ENCODE measurements at places on chromosomes 5 and 9. TPM values are rescaled to one million over a fixed set of nuclear protein-coding genes. Genes with fewer than 3 reads are reported as not detected.

The SNCAIP gene
- 11.3 TPM for total RNA-seq

The PTGES gene
- total RNA-seq: 18.9 TPM

The INSYN2B gene
- total RNA-seq: 0.25 TPM

- DNase-seq: no peak
Observed at GRCh38 chr5:115584501-115584900, 17.8 kb downstream of the TICAM2 start.

DNA sequence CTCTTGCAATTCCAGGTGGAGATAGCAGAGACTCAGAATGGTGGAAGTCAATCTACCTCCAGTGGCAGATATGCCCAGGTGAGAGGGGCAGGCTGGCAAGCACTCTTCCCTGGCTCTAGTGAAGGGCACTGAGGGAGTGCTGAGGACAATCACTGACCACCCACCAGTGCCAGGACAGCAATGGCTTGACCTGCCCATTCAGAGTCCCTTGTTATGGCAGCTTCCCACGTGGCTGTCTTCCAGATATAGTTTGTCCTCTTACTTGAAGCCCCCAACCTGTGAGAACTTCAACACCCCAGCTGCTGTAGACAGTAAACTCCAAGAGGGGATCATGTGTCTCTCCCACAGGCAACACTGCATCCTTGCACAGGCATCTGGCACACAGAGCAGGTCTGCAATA lies 104.7 kb downstream of the LHFPL2 start:
- DNase-seq: no peak

DNA sequence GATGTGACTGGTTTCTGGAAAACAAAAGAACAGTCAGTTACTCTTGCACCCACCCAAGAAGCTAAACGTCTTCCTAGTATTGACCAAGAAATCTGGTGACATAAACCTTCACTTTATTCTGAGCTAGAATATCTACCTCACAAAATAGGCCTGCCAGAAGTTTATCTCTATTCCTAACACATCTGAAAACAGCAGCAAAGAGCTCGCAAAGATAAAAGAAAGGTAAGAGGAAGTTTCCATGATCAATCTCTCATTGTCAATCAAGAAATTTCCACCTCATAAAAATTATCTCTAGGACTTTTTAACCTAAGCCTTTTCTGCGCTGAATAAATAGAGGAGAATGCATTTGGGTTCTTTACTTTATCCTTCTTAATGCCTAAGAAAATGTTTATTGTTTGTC lies 17.3 kb upstream of the ZNF474 start:
- no peak for DNase-seq

- DNase-seq: no peak
Observed at GRCh38 chr5:74390822-74391221, 249.7 kb downstream of the ENC1 start.

- DNase-seq: no peak
Observed at GRCh38 chr9:17462869-17463464, 115.9 kb upstream of the SH3GL2 start.

DNA sequence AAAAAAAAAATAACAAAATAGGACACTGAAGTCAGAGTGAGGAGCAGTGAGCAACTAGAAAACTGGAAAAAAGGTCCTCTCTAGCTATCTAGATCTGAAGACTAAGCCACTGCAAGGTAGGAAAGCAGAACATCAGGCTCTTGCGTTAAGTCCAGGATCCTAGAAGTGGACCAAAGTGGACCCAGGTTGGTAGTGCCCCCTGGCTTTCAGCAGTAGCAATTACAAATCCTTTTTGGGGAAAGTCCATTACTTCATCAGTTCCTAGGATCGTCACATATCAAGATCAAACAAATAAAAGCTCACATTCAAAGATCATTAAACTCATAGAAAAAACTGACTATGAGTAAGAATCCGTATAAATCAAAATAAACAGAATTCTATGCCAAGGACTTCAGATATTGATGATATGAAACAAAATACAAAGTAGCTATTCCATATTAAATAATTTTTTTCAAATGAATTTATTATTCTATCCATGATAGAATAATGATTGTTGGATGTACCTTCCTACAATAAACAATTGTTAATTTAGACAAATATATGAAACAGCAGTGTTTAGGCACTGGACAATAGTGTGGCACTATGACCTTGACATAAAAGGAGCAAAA lies 6.5 kb upstream of the RICTOR start:
- no peak for DNase-seq

GRCh38 chr9:85056203-85056572 lies 386.7 kb downstream of the NTRK2 start:
- DNase-seq: no peak

- DNase-seq: no peak
Observed at GRCh38 chr5:77280036-77280435, 69.6 kb downstream of the PDE8B start.

GRCh38 chr9:72412483-72413040 lies 47.6 kb upstream of the ZFAND5 start:
- DNase-seq: no peak

DNA sequence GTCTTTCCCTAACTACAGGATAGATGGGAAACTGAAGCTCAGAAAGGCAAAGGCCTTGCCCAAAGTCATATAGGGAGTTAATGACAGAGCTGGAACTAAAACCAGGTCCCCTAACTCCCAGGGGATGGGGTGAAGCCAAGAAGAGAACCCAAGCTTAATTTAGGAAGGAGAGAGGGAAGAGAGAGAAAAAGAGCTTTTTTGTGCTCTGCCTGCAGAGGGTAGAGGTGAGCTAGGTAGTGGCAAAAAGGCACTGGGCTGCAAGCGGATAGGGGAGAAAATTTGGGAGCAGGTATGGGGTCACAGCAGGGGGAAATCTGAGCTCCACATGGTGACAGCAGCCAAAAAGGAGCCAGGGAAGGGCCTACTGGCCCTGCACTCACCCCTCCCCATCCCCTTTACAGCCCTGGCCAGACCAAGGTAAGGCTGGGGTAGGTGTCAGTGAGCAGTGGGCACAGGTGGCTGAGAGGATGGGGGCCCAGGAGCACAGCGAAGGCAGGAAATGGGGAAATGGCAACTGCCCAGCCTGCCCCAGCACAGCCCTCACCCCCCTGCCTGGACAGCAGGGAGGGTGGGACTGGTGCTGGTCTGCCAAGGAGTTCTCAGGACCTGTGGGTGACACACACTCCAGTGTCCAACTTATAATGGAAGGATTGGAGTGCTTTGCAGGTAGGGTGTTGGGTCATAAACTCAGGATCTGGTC lies 3.3 kb downstream of the ENHO start:
- no peak for DNase-seq

DNA sequence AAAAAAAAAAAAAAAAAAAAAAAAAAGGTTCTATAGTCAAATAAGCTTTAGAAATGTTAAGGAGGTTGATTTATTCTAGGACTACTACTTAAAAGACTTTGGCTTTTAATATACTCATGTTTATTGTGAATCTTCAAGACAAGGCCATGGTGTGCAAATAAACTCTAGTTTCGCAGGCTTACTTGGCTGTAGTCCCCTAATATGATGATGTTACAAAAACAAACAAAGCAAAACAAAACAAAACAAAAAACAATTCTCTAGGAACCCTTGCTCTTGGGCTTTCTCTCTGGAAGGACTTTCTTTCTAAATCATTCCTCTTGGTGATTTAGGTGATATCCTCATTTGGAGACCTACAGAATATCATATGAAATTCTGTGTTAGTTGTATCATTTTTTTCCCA lies 172.0 kb downstream of the GDNF start:
- DNase-seq: no peak

GRCh38 chr9:128724744-128725211 lies 851 bp upstream of the ZDHHC12 start:
- no peak for DNase-seq

DNA sequence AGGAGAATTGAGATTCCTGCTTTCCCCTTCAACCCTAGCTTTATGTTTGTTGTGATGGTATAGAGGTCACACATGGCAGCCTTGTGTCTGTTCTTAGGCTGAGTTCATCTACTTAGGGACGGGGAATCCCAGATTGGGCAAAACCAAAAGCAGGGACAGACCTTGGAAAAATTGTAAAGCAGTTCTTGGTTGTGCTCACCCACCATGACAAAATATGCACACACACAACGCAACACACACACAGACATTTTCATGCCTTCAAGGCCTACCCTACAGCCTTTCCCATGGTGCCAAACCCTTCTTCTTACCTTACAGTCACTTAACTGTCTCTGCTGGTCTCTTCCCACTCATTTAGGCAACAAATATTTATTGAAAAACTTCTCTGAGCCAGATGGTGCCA lies 14.8 kb downstream of the PCDHGC5 start:
- no peak for DNase-seq

DNA sequence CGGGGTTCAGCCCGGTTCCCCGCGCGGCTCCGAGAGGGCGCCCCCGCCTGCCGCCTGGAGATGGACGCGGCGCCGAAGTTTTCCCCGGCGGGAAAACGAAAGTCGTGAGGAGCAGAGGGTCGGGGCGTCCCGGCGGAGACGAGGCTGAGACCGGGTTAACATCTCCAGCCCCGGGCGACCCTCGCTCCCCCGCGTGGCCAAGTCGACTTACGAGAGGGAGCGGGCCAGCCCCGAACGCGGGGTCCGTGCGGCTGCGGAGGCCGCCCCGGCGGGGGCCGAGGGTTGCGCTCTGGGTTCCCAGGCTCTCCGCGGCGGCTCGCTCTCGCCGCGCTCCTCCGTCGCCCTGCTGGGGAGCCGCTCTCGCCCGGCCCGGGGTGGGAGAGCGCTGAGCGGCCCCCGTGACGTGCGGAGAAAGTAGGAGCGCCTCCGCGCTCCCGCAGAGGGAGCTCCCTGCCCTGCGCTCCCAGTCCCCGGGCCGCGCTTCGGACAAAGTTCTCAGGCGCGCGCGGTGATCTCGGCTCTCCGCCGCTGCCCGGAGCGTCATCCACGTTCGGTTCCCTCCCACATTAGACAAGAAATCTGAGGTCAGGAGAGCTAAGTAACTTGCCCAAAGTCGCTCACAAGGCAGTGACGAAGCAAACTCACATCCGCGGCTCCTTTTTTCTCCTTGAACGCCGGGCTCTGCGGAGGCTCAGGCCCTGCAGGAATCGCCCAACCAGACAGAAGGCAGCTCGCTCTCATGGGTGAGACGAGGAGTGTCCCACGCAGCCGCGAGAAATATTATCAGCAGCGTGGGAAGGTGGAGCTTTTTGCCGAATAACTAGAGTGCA lies 1.2 kb upstream of the GCNT4 start:
- DNase-seq: no peak

DNA sequence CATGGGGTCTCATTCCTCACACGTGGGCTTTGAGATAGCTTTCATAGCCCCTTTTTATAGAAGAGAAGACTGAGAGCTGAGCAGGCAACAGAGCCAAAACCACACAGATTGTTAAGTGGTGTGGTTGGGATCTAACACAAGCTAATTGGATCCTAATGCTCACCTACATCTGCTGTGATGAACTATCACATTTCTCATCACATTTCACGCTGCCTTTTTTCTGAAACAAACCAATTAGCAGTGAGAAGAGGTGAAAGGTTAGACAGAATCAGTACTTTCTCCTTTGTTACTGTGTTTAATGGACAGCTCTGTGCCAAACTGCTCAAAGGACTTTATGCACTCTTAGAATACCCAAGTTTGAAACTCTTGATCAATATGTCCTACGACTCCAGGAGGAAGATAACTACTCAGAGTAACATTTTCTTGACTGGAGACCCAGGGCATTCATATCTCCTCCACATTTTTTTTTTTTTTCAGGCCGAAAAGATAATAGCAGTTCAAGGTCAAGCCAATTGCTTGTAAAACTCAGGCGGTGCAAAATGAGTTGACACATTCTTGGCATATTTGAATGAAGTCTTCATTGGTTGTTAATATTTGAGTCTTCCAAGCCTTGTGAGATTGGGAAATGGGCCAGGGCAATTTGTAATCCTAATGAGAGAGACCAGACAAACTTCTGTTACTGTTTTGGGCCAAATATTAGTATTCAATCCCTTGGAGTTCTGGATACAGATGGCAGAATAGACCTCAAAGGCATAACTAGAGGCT lies 138.4 kb downstream of the KCTD16 start:
- DNase-seq: no peak

DNA sequence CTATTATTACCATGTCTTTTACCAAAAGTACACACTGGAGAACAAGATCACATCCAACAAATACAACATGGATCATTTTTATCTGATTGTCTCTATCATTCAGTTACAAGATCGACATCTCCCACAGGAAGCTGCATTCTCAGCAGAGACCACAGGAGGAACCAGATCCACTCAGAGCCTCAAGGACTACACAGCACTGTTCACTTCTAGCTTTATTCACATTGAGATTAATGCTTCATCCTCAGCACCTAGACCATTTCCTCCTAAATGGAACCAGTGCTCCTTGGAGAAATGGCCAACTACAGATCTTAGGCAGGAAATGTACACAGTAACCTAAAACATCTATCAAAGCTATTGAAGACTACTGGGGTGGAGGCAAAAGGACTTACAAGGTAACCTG lies 13.3 kb upstream of the C5orf15 start:
- no peak for DNase-seq

- no peak for DNase-seq
Observed at GRCh38 chr5:125559296-125559695, 812.9 kb upstream of the ZNF608 start.
